ENCODE measurements at places on chromosomes 2 and 18. TPM values are rescaled to one million over a fixed set of nuclear protein-coding genes. Genes with fewer than 3 reads are reported as not detected.
A peak's percentile ranks its signal among the peaks of the same experiment; 100 is the strongest.

DNA sequence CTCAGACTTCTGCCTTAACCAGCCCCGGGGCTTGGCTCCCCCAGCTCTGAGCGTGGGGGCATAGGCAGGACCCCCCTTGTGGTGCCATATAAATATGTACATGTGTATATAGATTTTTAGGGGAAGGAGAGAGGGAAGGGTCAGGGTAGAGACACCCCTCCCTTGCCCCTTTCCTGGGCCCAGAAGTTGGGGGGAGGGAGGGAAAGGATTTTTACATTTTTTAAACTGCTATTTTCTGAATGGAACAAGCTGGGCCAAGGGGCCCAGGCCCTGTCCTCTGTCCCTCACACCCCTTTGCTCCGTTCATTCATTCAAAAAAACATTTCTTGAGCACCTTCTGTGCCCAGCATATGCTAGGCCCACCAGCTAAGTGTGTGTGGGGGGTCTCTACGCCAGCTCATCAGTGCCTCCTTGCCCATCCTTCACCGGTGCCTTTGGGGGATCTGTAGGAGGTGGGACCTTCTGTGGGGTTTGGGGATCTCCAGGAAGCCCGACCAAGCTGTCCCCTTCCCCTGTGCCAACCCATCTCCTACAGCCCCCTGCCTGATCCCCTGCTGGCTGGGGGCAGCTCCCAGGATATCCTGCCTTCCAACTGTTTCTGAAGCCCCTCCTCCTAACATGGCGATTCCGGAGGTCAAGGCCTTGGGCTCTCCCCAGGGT is 5.5 kb downstream of the CTDSP1 start:
- no peak for DNase-seq

GRCh38 chr2:28326881-28327505 is 65.7 kb upstream of the FOSL2 start:
- no peak for DNase-seq

GRCh38 chr2:111523009-111523408 is 361.0 kb downstream of the ANAPC1 start:
- no peak for DNase-seq

- peak; percentile 81 for DNase-seq
Observed at GRCh38 chr2:36376319-36376765, 20.8 kb downstream of the CRIM1 start.

The CAPN14 gene
- total RNA-seq: 0.33 TPM

All from hepatocyte (in vitro differentiated cells).